ENCODE measurements at places on chromosomes 5 and 9.
A peak's percentile ranks its signal among the peaks of the same experiment; 100 is the strongest.

DNA sequence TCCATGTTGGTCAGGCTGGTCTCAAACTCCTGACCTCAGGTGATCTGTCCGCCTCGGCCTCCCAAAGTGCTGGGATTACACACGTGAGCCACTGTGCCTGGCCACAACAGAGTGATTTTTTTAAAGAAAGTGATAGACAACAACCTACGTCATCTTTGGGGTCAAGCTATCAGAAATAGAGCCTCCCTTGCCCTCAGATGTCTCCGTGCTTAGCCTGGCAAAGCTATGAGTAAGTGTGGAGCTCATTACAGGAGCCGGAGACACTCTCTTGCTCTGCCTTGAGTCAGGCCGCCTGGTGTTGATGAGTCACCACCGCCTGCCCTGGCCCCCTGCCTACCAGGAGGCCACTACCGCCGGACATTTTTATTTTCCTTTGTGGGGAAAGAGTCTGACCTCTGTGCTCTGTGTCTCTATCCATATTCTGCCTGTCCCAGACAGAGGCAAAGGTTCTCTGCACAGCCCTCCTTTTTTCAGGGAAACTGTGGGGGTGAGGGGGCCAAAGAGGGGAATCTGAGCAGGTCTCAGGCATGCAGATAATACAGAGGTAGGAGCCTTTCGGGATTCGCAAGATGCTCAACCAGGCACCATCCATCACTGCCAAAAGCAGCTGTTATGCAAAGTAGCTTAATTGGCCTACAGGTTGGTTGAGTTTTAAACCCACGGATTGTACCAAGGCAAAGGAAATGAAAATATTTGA lies 123.7 kb upstream of the CPEB4 start:
- DNase-seq, result no peak

GRCh38 chr5:15285901-15286583 lies 213.9 kb upstream of the FBXL7 start:
- peak; percentile 14 for DNase-seq

GRCh38 chr9:32253731-32254130 lies 130.7 kb upstream of the ACO1 start:
- no peak for DNase-seq

DNA sequence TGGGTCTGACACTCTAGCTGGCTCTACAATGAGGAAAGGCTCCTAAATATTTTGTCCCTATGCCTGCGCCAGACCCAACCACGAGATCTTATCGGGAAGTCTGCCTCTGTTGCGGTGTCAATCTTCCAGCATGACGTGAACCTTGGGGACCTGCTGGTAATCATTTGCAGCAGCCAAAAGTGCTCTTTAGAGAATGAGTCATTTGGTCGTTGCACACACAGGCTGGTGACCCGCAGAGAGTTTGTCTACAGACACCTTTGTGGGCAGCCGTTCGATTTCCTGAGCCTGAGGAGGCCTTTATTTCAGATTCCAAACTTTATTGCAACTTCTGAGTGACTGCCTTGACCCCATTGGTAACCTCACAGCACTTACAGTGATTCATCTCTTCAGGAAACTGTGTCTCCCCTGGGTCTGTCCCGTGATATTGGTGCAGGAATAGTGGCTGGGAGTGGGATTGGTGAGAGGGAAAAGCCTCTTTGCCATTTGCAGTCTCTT lies 326.1 kb downstream of the NSG2 start:
- DNase-seq, result no peak

GRCh38 chr5:66856041-66856805 lies 260.0 kb downstream of the MAST4 start:
- DNase-seq, result no peak

Data from anterior cingulate cortex (tissue), 58 donors.